ENCODE measurements at places on chromosomes 12 and 14. TPM values are rescaled to one million over a fixed set of nuclear protein-coding genes. Genes with fewer than 3 reads are reported as not detected.
A peak's percentile ranks its signal among the peaks of the same experiment; 100 is the strongest.

DNA sequence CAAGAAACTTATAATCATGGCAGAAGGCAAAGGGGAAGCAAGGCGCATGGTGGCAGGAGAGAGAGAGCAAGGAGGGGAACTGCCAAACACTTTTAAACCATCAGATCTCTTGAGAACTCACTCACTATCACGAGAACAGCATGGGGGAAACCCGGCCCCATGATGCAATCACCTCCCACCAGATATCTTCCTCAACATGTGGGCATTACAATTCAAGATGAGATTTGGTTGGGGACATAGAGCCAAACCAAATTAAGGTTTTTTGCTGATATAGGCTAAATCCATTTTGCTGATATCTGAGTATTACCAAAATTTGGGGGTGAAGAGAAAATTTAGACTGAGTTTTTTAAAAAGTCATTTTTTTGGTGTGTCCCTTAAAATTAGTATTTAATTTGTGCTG is 54.9 kb upstream of the TMX1 start:
- no peak for DNase-seq

GRCh38 chr12:120094485-120094884 is 22.1 kb downstream of the RAB35 start:
- DNase-seq: no peak

- no peak for DNase-seq
Measured at GRCh38 chr12:14678547-14679150, 17.8 kb downstream of the GUCY2C start.

DNA sequence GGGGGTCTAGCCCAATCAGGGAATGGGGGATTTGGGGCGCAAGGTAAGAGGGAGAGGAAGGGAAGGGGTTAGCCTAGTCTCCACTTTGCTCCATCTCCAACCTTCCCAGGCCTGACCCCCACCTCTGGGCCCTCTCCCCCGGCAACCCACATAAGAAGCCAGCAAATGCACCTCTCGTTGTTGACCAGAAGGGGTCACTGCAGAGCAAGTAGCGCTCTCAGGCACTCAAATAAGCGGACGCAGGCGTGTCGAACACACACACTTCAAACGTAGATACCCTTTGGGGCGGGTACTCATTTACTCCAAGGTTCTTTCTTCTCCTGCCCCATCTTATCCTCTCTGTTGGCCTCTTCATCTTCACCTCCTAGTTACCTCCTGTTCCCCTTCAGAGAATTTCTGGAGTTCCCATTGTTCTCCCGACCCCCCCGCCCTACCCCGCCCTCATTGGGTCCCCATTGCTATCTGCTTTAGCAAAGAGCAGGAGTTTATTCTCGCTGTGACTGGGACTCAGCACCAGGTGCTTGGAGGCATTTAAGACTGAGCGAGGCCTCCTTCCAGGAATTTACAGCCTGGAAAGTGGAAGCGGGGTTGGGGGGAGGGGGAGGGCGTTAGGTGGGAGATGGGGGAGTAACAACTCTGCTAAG is 1.5 kb upstream of the SRRM4 start:
- DNase-seq: peak; percentile 24

The KRT3 gene
- not detected for total RNA-seq

The PIANP gene
- under 0.01 TPM for total RNA-seq

- no peak for DNase-seq
Measured at GRCh38 chr12:33205981-33206380, 233.6 kb downstream of the SYT10 start.

DNA sequence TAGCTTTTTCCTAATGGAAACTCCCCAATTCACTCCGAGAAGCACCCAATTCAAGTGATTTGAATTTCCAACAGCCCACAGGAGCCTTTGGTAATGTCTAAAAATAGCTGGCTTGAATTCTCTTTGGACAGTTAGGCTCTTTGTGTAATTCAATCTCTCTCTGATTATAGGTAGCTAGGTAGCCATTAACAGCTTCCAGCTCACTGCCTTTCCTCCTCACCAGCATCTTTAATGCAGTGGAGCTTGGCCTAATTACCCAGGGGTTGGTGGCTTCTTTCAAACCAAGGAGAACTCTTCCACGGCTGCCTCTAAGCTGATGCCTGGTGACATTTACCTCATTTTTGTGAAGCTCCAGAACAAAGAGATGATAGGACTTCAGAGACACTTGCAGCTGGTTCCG is 86.4 kb downstream of the WSCD2 start:
- no peak for DNase-seq

- DNase-seq: no peak
Measured at GRCh38 chr14:64442300-64442988, 22.9 kb upstream of the AKAP5 start.

GRCh38 chr14:69716478-69717187 is 50.3 kb upstream of the SRSF5 start:
- DNase-seq: peak; percentile 92

- DNase-seq: no peak
Measured at GRCh38 chr14:70576891-70577290, 23.6 kb downstream of the MED6 start.

DNA sequence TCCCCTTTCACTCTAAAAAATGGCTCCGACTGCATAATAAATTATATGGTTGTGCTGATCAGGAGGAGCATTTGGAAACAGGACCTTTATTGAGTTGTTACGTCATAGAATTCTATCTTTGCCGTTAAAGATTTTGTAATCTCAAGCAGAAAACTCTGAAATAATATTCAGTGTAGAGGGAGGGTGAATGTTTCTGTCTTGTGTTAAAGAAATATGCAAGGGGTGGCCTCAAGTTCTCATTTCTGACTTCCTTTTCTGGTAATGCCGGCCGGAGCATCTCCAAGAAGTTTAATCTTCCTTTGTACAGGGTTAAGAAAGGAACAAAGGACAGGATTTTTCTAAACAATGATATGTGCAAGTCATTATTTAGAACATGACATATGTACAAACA is 165.1 kb downstream of the SLC38A4 start:
- peak; percentile 61 for DNase-seq

DNA sequence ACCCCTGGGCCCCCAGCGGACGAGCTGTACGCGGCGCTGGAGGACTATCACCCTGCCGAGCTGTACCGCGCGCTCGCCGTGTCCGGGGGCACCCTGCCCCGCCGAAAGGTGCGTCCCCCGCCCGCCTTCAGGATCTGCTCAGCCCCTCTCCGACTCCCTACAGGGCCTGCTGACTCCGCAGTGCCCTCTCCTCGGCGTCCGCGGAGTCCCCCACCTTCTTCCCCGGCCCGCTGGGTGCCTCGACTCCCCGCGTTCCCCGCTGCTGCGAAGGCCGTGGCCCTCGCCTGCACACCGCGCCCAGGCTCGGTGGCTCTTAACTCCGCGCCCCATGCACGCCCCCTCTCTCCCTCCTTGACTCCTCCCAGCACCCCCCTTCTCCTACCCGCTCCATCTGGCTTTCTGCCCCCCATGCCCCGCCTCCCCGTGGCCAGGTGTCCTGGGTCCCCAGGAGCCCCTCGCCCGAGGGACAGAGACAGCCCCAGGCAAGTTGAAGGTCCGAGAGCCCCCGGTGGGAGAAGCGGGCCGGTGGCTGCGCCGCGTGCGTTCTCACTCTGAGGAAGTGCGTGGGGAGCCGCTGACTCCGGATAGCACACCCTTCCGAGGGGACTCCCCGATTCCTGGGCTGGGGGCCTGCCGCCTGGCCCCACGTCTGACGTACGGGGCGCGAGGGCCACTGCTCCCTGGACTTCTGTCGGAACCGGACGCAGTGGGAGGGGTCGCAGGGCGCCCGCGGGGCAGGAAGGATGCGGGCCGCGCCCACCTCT is 594 bp downstream of the TAMALIN start:
- no peak for DNase-seq

- peak; percentile 94 for DNase-seq
Measured at GRCh38 chr14:29584992-29585391, 342.7 kb downstream of the PRKD1 start.

DNA sequence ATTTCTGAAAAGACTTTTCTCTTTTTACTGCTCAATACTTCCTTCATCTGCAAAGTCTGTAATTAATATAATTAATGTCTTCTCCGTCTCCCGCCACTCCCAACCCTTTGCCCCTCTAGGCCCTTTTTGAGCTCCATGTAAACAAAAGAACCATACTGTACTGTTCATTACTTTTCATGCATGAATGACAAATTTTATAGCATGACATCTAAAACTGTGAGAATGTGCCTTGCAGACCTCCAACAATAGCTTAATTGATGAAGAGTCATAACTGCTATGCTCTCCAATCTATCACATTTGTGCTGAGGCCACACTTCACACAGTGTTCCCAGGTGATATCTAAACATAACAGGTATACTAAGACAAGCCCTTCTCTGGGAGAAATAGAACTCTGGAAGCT is 1122.7 kb upstream of the ATXN7L3B start:
- no peak for DNase-seq

- DNase-seq: peak; percentile 16
Measured at GRCh38 chr12:8844665-8845064, 22.2 kb downstream of the A2ML1 start.

The SIX1 gene
- total RNA-seq: 8.6 TPM

- DNase-seq: no peak
Measured at GRCh38 chr12:112950701-112951100, 12.4 kb downstream of the OAS3 start.

DNA sequence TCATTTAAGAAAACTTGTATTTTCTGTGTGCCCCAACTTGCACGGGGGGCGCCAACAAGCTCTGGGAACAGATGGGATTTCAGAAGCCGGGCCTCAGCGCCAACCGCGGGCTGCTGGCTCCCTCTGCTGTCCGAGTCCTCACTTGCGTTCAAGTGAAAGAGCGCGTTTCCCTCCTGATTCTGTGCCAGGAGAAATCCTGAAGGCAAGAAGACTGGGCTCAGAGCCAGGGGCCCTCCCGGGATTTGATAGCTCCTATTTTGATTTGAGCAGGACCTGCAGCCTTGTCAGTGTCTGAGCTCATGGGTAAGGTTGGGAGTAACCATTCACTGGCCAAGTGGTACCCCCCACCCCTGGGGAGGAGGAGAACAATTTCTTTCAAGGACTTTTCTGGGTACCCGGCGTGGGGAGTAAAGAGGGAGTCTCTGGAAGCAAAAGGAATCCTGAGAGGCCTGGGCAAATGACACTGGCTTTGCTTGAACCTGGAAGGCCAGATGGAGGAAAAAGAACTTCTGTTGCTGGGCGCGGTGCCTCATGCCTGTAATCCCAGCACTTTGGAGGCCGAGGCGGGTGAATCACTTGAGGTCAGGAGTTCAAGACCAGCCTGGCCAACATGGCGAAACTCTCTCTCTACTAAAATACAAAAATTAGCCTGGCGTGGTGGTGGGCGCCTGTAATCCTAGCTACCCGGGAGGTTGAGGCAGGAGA is 179.0 kb upstream of the RGS6 start:
- DNase-seq: peak; percentile 85

- peak; percentile 54 for DNase-seq
Measured at GRCh38 chr12:65800937-65801336, 23.3 kb upstream of the HMGA2 start.

The FOXM1 gene
- 16.9 TPM for total RNA-seq

DNA sequence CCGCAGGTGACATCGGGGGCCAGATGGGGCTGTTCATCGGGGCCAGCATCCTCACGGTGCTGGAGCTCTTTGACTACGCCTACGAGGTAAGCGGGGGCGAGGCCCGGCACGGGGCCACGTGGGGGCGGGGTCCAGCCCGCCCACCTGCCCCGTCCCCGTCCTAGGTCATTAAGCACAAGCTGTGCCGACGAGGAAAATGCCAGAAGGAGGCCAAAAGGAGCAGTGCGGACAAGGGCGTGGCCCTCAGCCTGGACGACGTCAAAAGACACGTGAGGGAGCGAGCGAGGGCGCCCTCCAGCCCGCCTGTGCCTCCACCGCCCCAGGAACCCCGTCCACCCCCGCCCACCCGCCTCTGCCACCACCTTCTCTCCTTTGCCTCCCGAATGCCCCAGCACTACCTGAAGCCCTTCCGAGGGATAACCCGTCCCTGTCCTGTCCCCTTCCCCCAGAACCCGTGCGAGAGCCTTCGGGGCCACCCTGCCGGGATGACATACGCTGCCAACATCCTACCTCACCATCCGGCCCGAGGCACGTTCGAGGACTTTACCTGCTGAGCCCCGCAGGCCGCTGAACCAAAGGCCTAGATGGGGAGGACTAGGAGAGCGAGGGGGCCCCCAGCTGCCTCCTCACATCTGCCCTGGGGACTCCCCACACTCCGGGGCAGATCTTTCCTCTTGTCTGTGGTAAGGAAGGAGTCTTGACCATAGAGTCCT is 3.9 kb upstream of the SMARCD1 start:
- DNase-seq: no peak

The TMEM117 gene
- 29.7 TPM for total RNA-seq

The CHMP4A gene
- total RNA-seq: 31.7 TPM

DNA sequence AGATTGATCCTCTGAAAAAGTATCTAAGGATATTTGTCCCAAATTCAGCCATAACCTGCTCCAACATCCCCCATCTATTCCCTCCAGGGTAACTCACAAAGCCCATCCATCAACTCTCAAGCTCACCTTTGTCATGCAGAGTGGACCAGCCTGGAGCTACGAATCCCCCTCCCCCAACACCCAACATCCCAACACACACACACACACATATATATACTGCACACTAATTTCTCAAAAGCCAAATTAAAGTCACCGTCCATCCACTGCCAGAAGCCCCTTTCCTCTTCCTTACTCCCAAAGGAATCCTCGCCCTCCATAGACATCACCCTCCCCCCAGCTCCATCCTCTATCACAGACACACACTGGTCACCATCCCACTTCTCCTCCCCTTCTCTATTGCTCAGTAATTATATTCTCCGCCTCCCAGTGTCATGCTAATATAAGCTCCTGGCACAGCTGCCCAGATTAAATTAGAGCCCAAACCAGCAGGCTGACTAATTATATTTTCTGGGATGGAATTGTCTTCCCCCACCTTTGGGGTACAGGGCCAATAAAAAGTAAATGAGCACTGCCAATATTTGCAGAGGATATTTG is 13.5 kb upstream of the TESPA1 start:
- no peak for DNase-seq

GRCh38 chr12:102740141-102740955 is 176.7 kb downstream of the PAH start:
- DNase-seq: peak; percentile 36

GRCh38 chr14:35180179-35180578 is 57.8 kb downstream of the PRORP start:
- no peak for DNase-seq

DNA sequence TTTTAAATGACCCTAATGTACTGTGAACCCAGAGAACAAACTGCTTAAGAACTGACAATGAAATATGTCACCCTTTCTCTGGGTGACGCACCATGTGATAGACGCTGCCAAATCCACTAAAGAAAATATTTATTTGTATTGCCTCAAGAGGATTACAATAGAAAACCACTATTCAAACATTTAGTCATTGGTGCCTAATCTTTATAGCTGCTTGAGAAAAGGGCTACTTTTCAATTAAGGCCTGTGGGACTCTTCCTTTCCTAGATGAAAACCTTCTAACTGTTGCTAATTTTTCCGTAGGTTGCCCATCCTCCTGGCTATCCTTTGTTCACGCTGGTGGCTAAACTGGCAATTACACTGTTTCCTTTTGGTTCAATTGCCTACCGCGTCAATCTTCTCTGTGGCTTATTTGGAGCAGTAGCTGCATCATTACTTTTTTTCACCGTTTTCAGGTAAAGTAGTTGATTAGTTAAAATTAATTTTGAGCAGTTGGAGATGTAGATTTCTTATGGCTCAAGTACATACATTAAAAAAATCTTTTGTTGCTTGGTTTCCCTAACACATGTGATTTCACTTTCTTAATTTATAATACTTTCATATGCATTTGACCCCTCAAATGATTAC is 6.0 kb downstream of the TMEM260 start:
- no peak for DNase-seq
